ENCODE measurements at places on chromosomes 6 and 20.

DNA sequence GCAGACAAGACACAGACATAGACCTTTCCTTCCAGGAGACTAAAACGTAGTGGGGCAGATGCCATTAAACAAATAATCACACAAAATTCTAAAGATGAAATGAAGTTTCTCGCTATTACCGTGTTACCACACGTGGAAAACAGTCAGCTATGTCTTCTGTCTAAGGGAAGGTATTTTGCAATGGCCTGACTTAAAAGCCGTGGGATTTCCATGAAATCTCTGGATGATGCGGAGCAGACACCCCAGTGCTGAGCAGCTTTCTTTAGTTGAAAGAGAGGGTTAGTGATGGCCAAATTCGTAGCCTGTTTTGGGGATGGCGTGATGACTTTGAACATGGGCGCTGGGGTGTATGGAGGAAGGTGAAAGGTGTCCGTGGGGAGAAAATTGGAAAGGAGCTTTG is 281.8 kb downstream of the NRN1 start:
- no peak for DNase-seq

DNA sequence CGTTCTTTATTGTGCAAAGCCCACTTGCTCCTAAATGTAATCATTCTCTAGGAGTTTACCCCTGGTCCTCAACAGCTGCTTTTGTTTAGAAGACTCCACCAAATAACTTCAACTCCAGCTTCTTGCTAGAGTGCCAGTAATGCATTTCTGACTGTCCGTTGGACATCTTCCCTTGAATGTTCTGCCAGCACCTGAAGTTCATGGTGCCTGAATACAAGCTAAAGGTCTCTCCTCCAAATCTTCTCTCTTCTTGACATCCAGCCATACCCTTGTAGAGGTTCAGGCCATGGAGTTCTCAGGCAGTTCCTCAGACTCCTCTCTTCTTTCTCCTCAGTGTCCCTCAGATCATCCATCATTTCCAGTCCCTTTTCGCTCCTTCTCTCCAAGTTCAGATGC is 21.7 kb downstream of the PHACTR2 start:
- no peak for DNase-seq

GRCh38 chr6:74070091-74070490 is 374.1 kb downstream of the CD109 start:
- DNase-seq, result no peak

DNA sequence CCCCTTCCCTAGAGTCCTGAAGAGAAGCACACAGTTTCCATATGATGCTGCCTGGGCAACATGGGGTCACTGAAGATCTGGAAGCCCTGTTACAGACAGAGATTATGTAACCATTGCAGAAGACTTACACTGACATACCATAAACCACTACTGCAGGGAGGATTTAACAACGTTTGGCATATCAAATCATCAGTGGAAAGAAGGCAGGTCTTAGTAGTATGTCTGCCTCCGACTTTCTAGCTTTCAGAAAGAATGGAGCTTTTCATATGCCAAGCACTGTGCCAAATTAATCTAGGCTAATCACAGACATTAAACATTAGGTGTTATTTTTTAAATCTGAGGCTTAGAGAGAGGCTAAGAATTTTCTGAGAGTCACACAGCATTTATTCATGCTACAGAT is 144.3 kb downstream of the ADGRB3 start:
- no peak for DNase-seq

GRCh38 chr20:21049305-21049828 is 56.8 kb downstream of the LINC00237 start:
- DNase-seq, result no peak

DNA sequence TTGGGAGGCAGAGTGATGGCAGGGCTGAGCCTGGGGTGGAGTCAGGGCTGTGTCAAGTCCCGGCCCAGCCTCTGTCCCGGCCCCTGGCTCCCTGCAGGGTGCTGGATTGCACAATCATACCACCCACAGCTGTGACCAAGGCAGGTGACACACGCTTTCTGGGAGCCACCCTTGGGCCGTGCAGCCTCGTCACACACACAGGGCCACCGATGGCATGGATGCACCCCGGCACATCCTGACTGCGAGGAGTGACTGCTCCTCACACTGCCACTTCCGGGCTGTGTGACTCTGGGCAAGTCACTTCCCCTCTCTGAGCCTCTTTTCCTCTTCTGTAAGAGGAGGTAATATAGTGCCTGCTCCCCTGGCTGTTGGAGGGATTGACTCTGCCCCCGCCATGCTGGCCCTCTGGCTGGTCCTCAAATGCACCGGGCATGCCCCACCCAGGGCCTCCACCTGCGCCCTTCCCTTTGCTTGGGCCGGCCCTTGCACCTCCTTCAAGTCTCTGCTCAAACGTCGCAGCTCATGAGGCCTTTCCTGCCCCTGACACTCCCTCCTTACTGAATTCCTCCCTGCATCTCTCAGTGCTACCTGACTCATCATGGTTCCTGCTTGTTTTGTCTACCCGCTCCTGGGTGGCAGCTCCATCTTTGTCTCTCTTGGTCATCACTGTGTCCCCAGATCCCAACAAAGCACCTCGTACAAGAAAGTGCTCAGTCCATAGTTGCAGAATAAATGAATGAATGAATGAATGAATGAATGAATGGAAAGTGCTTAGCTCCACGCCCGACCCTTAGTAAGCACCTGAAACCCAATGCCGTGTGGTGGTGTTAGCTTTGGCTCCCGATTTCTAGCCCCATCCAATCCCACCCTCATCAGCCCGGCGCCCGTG is 93.5 kb downstream of the CEBPB start:
- DNase-seq, result peak; percentile 91

- DNase-seq, result no peak
Measured at GRCh38 chr6:119612911-119613381, 263.4 kb upstream of the MAN1A1 start.

DNA sequence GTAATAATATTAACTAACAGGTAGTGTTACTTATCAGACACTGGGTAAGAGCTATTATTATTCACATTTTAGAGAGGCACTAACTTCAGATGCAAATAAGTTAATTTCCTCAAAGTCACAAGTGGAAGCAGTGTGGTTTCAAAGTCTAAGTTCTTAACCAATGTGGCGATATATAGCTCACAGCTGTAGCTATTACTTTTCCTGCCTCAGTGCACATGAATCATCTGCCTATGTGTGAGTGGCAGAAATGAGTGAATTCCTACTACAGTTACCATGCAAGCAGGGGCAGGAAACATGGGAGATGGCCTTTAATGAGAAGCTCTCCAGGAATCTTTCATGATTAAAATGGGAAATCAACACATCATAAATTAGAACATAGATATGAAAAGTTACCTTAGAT is 126.2 kb upstream of the EYA4 start:
- no peak for DNase-seq

DNA sequence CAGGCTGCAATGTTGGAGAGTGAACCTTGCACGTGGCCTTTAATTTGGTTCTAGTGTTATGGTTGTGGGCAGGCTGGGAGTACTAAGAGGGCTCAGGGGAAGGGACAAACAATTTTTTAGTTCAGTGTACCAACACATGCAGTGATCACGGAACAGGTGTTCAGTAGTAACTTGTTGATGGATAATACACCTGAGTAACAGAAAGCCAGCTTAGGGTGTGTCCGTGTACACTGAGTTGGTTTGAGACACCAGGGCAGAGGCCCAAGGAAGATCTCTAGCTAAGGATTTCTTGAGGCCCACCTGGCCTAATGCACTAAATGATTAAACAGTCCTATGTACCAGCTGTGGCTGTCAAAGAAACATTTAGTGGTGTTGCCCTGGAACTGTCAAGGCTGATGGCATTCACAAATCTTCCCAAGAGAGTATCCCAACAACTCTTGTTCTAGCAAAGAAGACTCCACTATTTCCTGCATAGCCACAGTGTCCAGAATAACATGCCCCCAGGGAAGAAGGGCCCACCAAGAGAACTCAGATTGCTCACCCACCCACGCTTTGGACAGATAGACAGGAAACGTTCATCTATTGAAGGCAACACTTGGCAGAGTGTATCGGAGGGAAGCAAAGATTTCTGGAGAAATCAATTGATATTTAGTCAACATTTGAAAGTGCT is 60.0 kb downstream of the CD83 start:
- no peak for DNase-seq

- DNase-seq, result no peak
Measured at GRCh38 chr20:5689463-5689862, 60.7 kb upstream of the SHLD1 start.

GRCh38 chr6:41724228-41724580 is 11.2 kb downstream of the TFEB start:
- DNase-seq, result peak; percentile 38

GRCh38 chr6:119027465-119027864 is 51.0 kb downstream of the FAM184A start:
- no peak for DNase-seq

- peak; percentile 79 for DNase-seq
Measured at GRCh38 chr6:7909323-7910276, 988 bp downstream of the TXNDC5 start.

DNA sequence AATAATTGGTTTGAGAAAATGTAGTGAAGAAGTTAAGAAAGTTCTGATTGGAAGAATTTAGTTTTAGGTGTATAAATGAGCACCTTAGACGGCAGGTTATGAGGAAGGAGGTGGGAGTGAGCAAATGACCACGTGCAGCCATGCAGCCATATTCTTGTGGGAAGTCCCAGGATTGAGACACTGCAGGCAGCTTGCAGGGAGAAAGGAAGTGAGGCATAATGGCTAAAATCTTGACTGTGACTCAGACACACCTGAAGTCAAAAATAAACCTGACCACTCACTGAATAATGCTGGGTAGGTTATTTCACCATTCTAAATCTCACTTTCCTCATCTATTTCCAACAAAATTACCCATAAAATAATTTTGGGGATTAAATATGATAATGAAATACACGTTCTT is 16.6 kb downstream of the DSE start:
- DNase-seq, result peak; percentile 50

- DNase-seq, result no peak
Measured at GRCh38 chr6:166650824-166651807, 24.1 kb upstream of the RPS6KA2 start.

DNA sequence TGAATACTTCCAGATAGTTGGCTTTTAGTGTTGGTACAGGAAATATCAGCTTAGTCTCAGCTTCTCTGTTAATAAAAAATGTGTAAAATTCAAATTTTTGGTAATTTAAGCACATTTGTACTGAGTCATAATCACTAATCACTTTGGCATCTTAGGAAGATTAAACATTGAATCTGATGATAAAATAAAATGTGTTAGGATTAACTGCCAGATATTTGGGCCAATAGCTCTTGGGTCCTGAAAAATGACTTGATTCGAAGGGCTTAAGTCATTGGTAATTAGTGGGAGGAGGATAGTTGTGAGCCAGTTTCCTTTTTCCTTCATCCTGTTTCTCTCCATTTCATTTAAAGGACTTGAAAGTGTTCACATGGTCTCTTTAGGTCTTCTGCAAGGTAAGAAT is 426.1 kb downstream of the RFPL4B start:
- no peak for DNase-seq

DNA sequence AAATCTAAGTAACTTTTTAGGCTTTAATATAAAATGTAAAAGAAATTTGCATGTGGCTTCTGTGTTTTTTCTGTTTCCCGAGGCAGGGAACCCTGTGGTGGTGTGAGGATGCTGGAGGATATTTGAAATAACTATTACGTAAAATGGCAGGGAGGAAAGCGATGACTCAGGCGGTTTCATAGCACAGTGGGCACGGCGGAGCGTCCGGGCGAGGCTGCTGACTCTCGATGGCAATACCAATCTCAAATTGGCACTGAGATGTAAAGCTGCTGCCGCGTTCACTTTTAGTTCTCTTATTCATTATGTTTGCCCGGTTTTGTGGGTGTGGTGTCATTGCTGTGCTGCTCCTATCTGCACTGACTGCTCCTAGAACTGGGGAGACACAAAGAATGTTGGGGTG is 254.3 kb downstream of the THBS2 start:
- peak; percentile 85 for DNase-seq

GRCh38 chr6:22095836-22096235 is 201.0 kb downstream of the PRL start:
- peak; percentile 74 for DNase-seq

- DNase-seq, result no peak
Measured at GRCh38 chr20:58496429-58496769, 18.8 kb downstream of the APCDD1L start.

DNA sequence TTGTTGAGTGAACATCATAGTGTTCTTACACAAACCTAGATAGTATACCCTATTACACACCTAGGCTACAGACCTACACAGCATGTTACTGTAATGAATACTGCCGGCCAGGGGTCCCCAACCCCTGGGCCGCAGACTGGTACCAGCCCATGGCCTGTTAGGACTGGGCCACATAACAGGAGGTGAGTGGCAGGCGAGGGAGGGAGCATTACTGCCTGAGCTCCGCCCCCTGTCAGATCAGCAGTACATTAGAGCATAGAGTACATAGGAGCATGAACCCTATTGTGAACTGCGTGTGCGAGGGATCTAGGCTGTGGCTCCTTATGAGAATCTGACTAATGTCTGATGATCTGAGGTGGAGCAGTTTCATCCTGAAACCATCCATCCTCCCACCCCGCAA is 126.3 kb downstream of the PRND start:
- DNase-seq, result no peak

DNA sequence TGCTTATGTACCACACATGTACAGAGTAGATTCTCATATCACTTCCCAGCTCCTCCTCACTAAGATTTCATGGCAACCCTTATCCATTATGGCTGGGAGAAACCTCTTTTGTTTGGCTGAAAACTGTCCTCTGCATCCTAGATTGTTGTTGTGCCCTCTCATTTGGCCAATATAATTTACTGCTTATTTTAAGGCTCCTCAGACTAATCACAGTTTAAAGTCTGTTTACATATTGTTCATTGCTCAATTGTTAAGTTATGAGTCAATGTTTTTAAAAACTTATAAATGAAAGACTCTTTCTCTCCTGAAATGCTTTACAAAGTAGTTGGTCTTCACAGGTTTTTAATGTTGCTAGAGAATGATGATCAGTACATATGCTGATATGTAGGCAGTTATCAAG is 57.3 kb downstream of the FAM83B start:
- no peak for DNase-seq

DNA sequence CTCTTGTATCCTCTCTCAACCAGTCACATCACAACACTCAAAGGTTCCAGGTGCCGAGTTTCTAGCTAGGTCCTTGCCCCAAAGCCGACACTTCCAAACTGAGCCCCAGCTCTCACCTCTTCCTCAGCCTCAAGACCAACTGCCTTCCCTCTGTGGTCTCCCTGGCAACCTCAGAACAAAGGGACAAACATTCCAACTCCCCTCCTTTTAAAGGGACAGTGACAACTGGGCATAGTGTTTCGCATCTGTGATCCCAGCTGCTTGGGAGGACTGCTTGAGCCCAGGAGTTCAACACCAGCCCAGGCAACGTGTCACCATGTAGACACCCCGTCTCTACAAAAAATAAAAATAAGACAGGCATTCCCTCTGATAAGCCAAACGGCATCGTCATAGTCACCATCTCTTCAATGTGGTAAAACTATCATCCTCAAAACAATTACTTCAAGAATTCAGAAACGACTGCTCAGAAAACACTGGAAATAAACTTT is 11.3 kb downstream of the DIDO1 start:
- peak; percentile 52 for DNase-seq

DNA sequence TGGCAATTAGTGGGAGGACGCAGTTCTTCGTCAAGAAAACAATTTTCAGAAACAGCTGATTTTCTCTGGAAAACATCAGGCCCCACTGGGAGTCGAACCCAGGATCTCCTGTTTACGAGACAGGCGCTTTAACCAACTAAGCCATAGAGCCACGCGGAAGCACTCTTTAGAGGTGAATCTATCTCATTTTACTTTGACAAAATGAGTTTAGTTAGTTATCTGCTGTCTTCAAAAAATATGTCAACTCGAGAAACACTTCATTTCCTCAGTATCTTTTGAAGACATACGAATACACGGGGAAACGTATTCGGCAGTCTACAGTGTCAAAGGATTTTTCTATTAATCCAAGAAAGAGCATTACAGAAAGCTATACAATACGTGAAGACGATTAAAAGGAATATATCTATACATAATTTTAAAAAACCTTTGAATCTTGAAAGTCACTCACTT is 26.7 kb downstream of the GPX6 start:
- DNase-seq, result peak; percentile 86
